ENCODE measurements at places on chromosomes 16 and 17.

GRCh38 chr16:25051406-25052150 is 36.4 kb upstream of the ARHGAP17 start:
- DNase-seq = no peak

- DNase-seq = no peak
These were observed 1.3 kb downstream of the RAB40B start for GRCh38 chr17:82696916-82697807.

- DNase-seq = no peak
These were observed 3.0 kb upstream of the PPY start for GRCh38 chr17:43945074-43945829.

DNA sequence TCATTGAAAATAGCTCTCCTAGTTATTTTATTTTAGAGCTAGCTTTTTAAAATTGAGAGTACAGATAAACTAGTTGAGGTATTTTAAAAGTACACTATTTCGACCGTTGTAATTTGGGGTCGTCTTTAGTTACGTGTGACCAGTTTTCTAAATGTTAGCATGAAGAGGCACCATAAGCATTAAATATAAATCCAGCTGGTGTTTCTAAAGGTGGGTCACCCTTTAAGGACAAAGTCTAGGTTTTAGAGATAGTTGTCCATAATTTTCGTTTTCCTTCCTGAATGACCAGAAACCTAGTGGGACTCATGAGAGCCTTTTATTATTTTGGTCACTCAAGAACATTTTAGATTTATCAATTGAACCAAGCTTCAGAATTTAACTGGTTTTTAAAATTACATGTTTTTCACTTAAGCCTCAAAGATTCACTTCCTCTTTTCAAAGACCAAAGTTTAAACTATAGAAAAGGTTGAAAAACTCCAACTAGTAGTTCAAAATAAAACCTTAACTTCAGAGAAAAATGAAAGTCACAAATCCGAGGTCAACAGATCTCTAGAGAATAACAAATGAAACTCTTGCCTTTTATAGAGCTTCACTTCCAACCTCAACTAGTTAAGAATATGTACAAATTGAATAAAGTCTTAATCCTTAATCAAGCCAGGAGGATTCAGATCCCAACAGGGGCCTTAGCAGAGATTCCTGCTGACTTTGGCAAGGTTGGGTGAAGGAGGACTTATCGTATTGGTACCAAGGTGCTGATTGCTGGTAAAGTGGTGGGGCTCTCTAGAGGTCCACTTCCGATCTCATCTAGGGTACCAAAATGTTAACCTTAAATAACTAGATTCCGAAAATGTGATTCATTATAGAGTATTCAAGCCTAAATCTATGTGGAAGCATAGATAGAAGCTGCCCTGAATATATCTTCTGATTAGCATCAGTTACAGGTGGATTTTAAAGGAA is 32.5 kb downstream of the PHKB start:
- no peak for DNase-seq

DNA sequence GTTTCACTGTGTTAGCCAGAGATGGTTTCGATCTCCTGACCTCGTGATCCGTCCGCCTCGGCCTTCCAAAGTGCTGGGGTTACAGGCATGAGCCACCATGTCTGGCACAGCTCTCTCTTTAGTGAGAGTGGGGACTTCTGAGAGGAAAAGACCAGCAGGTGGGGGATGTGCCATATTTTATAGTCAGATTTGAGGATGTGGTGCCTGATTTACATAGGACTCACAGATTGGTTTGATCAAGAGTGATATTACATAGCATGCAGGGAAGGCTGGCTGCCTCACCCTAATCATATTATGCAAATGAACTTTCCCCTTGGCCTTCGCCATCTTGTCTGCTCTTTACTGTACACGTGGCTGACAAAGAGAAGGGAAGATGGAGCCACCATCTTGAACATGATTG is 28.1 kb upstream of the MAPK3 start:
- DNase-seq = no peak

DNA sequence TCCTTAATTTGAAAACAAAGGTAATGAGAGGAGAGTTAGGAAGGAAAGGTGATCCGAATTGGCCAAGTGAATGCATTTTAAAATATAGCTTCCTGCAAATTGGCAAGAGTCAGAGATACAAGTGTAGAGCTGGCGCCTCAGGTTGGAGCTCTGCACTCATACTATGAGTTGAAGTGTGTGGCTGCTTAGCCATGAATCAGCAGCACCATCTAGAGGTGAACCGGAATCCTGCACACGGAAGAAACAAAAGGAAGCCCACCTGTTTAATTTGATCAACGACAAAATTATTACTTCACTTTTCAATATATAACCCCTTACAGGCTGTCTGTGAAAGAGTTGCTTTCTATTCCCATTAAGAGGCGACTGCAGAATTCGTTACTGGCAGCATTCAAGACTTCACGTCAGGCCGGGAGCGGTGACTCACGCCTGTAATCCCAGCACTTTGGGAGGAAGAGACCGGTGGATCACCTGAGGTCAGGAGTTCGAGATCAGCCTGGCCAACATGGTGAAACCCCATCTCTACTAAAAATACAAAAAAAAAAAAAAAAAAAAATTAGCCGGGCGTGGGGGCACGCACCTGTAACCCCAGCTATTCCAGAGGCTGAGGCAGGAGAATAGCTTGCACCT is 1253.7 kb upstream of the CDH8 start:
- no peak for DNase-seq

DNA sequence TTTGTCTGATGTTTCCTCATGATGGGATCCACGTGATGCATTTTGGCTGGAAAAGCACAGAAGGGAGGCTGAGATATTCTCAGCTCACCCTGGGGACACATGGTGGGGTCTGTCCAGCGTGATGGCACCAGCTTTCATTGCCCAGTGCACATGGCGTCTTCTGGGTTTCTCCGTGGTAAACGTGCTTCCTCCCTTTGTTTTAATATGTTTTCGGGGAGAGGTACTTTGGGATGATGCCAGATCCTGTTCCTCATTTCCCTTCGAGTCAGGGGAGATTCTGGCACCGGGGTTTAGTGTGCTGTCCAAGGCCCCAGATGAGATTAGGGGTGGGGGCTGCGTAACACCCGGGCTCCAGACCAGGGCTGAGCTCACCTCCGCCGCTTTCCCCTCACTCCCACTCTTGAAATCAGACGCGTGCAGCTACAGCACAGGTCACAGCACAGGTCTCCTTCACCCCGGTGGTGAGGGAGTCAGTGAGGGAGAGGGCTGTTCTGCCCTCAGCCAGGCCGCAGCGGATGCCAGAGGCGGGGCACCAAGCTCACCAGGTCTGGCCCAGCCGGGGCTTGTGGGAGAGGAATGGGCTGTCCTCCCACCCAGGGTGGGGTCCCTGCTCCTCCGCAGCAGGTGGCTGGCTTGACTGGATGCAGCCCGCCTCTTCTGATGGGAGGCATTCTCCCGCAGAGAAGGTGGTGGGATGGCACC is 33.9 kb downstream of the COX4I1 start:
- DNase-seq = no peak

- peak; percentile 78 for DNase-seq
These were observed 83.3 kb upstream of the TNRC6C start for GRCh38 chr17:77875051-77875780.

DNA sequence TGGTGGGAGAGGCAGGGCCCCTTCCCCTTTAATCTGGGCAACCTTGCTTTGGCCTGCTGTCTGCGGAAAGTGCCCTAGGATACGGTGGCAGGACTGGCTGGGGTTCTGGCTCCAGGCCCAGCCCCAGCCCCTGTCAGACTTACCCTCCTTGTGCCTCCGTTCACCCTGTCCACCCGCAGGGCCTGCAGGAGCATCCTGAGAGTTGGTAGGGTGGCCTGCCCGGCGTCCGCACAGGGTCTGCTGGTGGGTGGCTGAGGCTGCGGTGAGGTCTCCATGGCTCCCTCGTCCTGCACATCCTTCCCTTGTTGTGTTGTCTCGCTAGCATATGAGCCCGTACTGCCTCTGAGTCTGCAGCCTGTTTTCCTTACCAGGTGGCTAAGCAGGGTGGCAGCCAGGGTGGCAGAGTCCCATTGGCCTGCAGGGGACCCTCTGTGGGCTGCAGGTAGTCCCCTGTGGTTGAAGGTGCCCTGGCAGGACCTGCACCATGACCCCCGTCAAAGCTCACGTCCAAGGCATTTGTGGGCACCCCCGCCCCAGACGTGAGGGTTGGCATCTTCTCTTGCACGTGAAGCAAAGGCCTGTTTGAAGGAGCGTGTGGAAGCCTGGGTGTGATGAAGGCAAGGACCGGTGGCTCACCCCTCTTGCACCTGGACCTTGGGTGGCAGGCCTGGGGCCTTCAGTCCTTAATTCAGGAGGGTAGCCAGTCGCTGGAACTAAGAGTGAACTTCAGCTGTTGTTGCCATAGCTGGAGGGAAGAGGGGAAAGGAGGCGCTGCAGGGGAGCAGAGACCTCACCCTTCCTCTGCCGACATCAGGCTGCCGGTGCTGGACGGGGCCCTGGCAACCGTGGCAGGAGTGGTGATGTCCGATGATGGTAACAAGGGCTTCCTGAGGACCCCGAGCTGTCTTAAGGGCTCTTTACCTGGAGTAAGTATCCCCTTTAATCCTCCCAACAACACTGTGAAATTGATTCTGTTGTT is 293.7 kb downstream of the SEC14L1 start:
- no peak for DNase-seq

DNA sequence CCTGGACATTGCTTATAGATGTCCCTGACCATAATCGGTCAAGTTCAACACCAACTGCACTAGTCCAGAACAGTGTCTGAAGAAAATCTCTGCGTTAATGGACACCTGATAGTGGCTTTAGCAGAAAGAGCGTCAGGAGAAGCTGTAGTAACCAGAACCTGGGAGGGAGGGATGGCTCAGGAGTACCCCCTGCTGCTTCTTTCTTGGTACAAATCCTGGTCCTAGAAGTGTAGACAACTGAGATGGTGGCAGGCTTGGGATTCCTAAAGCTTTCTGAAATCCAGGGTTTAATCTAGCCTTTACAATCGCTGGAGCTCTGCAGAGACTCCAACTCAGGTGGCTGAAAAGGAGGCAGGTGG is 5.4 kb downstream of the MAP3K14 start:
- DNase-seq = no peak

- no peak for DNase-seq
These were observed 112.6 kb upstream of the CACNG5 start for GRCh38 chr17:66722341-66722740.

GRCh38 chr16:67237396-67238277 is 9.6 kb downstream of the FHOD1 start:
- DNase-seq = no peak

- DNase-seq = no peak
These were observed 155.7 kb upstream of the C17orf78 start for GRCh38 chr17:37219876-37220606.

GRCh38 chr17:44934745-44935105 is 12.8 kb downstream of the KIF18B start:
- no peak for DNase-seq

GRCh38 chr16:79970551-79971236 is 370.2 kb upstream of the MAF start:
- no peak for DNase-seq

DNA sequence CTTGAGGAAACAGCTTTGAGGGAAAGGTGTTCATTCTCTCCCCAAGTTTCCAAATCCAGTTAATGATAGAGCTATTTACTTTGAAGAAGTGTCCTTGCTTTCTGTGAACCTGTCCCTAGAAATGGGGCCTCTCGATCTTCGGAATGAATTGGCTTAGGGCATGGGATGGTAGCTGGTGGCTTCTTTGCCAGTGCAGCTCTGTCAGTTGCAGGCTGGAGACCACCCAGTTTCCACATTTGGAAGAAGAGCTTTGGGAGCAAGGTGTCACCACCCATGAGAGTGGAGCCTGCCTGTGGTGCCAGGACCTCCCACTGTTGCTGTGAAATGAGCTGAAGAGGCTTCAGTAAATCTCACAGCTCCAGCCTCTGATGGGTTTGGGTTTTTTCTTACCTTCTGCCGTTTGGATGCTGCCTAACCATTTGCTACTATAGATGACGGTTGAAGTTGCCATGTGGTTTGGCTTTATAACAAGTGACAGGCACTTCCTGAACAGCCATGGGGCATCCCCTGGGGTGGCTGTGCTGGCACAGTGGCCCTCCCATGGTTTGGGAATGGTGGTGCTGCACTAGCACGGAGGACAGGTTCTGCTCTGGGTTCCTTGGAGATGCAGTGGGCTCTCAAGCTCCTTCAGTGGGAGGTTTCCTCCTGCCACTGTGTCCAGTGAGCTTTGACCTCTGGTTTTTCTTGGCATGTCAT is 19.5 kb upstream of the SLC5A10 start:
- DNase-seq = no peak

- DNase-seq = no peak
These were observed 34.4 kb upstream of the SLC39A11 start for GRCh38 chr17:73126716-73127473.

DNA sequence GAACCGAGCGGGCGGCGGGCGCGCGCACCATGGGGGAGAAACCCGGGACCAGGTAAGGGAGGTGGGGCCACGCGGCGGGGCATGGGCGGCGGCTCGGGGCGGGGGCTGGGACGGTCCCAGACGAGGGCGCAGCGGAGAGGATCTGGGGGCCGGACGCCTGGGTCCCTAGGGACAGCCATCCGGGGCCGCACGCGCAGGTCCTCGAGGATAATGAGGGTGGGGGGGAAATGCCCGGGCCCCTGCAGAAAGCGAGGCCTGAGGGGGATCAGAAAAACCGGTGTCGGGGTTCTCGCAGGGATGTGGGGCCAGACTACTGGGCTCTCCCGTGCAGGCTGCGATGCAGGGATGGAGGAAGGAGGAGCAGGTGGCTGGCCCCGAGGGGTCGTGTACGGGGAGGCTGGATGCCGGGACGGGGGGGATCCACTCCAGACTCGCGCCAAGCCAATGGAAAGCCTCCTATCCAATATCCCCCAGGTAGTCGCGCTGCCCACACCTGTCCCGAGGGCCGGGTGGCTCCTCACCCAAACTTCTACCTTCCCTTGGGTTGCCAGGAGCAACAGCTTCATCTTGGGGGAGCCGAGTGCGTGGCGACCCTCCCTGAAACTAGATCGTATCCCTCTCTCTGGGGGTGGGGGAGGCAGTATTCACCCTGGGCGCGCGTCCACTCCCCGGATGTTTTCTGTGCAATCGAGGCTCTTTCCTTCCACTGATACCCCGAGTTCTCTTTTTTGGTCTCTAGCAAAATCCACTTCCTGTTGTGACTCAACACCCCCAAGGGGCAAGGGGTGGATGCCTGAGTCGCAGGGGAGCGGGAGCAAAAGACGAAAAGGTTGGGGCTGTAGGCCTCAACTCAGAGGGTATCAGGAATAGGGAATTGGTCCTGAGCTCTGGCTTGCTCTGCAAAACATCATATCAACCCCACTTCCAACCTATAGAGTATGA is 532 bp downstream of the ARRB2 start:
- no peak for DNase-seq

DNA sequence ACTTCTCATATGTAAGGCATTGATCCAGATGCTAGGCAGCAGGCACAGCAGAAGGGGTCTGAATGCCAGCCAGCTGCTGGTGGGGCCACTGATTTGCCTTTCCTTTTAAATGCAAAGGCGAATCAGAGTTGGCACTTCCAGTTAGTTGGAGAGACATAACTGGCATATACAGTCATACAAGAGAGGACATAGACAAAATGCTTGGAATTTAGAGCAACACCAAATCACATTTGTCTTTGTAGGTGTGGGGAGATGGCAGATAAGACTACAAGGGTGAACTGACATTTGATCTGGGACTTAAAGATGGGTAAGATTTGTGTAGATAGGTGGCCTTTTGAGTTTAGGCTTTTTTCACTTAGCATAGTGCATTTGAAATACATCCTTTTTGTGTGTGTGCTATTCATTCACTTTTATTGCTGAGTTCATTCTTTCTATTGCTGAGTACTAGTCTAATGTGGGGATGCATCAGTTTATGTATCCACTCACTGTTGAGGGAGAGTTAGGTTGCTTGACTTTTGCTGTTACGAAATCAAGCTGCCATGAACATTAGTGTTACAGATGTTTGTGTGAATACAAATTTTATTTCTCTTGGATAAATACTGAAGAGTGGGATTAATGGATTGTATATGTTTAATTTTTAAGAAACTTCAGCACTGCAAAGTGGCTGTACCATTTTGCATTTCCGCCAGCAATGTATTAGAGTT is 74.1 kb downstream of the SPECC1 start:
- DNase-seq = no peak

Data from AG04449 (cell line).